ENCODE measurements at places on chromosomes 7 and 10. TPM values are rescaled to one million over a fixed set of nuclear protein-coding genes. Genes with fewer than 3 reads are reported as not detected.

Gene CRHR2
- not detected for total RNA-seq

Gene GIMAP1
- total RNA-seq, result 12.1 TPM

Gene CALML5
- not detected for total RNA-seq

Gene ICA1
- total RNA-seq, result 43.2 TPM

Gene DIP2C
- 13.5 TPM for total RNA-seq

Gene ZC3HAV1L
- 28.7 TPM for total RNA-seq

DNA sequence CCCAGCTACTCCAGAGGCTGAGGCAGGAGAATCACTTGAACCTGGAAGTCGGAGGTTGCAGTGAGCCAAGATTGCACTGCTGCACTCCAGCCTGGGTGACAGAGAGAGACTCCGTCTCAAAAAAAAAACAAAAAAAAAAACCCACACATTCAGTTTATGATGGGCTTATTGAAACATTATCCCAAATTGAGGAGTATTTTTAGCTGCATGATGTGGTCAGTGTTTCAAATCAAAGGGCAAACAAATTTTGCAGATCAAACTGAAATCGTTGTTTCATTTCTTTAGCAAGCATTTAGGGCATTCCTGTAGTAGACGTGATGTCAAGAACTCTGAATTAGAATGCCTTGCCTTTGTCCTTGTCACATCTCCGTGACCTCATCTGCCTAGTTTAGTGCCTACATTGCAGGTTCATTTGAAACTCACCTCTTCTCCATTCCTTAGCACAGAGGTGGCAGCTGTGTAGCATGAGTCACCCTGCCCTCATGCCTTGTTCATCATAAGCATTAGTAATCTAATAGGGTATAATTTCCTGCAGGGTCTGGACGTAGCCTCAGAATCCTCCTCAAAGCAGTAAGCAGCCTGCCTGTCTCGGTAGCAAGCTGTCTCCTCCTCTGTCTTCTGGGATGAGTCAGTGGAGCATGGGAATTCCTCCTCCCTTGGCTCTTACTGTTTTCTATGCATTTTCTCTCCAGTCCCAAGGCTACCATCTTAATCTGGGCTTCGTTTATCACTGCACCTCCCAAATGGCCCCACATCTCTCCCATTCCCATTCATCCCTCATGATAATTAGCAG is 73.8 kb downstream of the CUL1 start:
- peak; percentile 34 for DNase-seq

DNA sequence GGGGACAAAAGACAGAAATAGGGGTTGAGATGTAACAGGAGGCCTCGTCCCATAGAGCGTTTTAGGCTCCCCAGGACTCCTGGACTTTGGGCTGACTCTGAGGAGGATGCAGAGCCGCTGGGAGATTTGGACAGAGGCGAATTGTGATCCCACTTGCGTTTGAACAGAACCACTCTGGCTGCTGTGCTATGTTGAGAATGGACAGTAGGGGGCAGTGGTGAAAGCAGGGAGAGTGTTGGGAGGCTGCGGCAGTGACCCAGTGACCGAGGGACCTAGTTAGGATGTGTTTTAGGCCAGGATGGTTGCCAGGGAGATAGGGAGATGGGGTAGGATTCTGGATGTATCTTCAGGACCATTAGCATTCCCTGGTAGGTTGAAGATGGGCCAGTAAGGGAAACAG is 271.6 kb downstream of the CCDC3 start:
- no peak for DNase-seq

GRCh38 chr10:48598243-48598935 is 6.5 kb downstream of the ARHGAP22 start:
- DNase-seq, result no peak

GRCh38 chr10:33661580-33662336 is 327.3 kb upstream of the NRP1 start:
- no peak for DNase-seq

DNA sequence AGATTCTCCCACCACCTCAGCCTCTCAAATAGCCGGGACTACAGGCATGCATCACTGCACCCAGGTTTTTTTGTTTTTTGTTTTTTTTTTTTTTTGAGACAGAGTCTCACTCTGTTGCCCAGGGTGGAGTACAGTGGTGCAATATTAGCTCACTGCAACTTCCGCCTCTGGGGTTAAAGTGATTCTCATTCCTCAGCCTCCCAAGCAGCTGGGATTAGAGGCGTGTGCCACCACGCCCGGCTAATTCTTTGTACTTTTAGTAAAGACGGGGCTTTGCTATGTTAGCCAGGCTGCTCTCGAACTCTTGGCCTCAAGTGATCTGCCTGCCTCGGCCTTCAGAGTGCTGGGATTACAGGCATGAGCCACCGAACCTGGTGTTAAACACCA is 107.5 kb upstream of the KIF5B start:
- no peak for DNase-seq

DNA sequence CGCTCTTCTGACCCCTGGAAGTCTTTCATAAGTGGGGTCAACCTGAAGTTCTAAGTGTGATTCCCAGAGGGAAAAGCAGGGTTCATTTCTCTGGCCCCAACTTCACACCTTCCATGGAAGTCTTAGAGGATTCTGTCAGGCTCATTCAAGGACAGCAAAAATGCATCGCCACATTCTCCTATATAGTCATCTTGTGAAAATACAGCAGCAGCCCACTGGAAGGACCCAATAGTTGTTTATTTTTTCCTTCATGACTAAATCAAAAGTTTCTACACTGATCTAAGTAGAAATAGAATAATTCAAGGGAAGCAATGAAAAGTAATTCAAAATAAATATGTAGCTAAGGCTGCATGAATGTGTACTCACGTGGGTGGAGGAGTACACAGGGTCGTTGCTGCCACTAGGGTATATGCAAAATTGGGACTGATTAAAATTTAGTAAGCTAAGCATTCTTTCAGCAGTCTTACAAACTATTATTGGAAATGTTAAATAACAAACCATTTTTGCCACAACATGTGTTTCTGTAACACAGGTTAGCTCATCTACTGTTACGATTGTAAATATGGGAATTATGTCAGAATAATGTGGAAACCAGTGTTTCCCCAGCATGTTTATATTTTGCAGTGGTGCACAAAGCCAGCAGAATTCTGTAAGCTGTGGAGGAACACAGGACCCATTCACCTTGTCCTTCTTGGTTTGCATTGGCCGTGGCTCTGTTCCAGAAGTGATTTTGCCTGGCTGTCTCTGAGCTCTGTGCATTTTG is 33.5 kb downstream of the EEPD1 start:
- no peak for DNase-seq

DNA sequence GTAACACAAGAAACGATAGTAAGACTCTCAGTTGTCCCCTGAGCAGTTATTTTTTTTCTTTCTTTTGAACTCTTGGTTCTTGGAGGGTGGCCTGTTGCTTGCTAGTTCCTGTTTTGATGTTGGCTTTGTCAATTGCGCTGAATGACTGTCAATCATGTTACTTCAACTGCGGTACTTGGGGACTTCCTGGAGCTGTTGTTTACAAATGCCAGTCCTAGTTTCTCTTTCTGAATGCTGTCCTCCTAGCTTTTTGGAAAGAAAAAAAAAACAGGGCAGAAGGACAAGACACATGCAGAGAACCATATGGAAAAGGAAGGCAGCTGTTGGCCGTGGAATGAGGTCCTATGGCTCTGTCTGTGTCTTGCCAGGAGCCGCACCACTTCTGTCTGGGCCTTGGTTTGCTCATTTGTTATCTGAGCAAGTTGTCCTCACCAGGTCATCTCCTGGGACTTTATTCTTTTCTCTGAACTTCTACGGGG is 7.0 kb upstream of the PDCD4 start:
- no peak for DNase-seq

GRCh38 chr10:88525371-88526069 is 57.6 kb downstream of the RNLS start:
- DNase-seq, result peak; percentile 34

GRCh38 chr7:123787220-123788007 is 38.6 kb upstream of the WASL start:
- no peak for DNase-seq

DNA sequence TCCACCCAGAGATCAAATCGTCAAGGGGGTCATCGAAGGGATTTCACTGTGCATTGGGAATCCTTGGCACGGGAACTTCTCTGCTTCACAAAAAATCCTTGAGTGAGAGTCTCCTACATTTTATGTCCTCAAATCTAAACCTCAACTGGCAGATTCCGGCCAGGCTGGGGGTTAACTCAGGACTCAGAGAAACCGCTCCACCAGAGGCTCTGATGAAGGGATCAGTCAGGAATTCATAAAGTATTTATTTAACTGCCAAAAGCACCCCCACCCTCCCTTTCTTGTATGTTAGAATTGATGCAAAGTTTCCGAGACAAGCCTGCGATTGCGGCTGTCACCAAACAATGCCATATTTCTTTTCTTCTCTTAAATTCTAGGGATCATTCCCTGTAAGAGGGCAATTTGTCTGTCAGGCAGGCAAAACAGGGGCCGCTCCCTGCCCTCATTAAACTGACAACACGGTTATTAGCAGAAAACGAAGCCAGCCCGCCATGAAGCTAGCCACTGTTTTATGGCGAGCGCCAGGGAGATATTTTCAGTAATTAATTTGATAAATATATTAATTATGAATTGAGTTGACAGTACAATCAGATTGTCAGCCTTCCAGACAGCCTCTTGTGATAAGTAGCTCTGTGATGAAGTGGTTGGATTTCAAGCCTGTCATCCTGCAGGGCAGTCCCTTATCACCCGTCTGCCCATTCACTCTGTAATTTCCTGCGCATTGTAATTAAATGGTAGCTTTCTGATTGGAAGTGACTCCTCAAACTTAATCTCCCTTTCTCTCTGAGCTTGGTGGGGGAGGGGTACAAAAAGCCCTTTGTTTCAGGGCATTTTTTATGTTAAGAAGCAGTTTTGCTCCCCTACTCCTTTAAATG is 153.0 kb upstream of the GPR26 start:
- no peak for DNase-seq
